8988T (cell line): ENCODE measurements at places on chromosomes 1 and 21.

- no peak for DNase-seq
These were observed 1.5 kb upstream of the RPTN start for GRCh38 chr1:152160576-152160975.

DNA sequence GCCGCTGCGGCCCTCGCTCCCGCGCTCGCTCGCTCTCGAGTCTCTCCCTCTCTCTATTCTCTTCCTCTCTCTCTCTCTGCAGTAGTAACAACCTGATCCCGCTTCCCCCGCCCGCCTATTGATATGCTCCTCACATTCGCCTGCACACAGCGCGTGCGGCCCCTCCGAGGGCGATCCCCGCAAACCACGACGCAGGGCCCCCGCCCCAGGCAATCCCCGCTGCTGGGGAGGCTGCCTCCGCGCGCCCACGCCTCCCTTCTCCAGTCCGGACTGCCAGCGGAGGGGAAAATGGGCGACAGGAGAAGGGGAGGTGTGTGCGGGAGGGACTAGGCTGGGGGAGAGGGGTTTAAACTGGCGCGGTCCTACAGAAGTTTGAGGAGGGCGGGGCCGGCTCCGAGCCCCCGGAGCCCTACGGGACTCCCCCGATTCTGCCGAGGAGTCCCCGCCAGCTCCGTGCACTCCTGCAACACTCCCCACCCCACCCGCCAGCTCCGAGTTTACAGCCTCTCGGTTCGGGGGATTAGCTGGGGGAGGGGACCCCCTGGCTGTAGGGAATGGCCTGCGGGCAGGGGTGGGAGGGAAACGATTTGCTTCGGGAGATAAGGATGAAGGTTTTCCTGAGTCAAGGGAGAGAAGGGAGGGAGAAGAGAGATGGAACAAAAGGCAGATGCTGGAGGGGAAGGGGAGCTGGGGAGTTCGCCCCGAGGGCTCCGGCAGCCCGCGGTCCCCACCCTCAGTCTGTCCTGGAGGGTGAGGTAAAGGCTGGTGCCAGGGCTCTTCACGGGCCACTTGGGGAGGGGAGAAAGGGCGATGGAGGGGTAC, 66.6 kb downstream of the SYT2 start:
- DNase-seq: no peak

DNA sequence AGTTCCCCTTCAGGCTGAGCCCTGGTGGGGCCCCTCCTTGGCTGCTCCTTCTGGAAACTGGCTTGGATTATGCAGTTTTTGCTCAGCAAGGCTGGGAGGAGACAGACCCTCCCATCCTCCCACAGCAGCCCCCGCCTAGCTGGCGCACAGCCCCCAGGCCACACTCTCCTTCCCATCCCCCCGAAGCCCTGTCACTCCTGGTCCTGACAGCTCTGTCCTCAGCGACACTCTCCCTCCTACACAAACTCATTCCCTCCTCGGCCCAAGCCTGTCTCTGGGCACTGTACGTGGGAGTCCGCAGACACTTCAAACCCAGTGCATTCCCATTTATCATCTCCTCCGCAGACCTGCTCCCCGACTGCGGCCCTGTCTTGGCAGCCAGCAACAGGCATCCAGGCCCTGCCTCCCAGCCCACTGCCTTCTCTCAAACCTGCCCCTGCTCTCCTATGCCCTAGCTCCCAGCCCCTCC, 25.0 kb upstream of the EPHB2 start:
- DNase-seq: no peak

- DNase-seq: no peak
These were observed 72.5 kb downstream of the ZNF326 start for GRCh38 chr1:90067194-90067931.

DNA sequence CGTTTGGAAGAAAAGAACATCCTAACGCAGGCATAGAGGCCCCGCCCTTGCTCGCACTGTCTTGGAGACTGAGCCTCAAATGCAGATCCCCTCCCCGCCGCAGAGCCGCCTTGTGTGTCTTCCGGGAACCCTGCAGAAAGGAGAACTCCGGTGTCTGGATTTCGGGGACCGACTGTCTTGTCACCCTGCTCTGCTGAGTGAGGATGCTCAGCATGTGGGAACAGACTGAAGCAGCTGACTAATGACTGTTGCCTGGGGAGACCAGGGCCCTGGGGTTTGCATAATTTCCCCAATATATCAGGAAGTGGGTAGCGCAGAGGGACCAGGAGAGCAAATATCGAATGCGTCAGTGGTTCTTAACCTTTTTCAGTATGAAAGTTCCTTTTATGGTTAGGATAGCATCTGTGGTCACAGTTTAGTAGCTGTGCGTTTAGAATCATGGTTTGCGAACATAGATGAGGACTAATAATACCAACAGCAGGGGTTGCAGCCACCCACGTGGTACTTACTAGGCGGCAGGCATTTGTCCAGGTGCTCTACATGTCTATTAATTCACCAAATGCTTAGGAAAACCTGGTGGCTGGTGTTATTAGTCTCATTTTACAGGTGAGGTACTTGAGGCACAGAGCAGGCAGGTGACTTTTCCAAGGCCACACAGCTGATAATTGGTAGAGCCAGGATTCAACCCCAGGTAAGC, 14.3 kb downstream of the GPR137B start:
- DNase-seq: no peak
